Hematopoietic multipotent progenitor cell treated with erythropoietin and hydrocortisone succinate and interleukin-3 and kit ligand, for 8 days (in vitro differentiated cells): ENCODE measurements at places on chromosomes 7 and 10.
A peak's percentile ranks its signal among the peaks of the same experiment; 100 is the strongest.

- peak; percentile 45 for DNase-seq
These were observed 737 bp downstream of the CNNM2 start for GRCh38 chr10:102918817-102919245.

DNA sequence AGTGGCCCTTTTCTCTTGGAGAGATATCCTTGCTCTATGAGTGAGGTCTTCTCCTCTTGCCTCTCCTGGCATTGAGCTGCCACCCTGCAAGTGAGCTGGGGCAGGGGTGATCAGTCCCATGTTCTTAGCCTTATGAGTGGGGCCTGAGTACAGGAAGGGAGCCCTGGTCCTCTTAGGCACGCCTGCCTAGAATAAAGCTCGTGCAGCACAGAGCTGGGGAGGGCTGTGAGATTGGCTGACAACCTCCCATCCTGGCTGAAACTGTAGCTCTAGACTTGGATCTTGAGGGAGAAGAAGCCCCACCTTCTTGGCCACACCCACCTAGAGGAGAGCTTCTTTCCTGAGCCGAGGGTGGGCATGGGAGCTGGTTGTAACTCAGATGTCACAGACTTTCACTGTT is 305.0 kb upstream of the ZNF32 start:
- DNase-seq, result no peak

DNA sequence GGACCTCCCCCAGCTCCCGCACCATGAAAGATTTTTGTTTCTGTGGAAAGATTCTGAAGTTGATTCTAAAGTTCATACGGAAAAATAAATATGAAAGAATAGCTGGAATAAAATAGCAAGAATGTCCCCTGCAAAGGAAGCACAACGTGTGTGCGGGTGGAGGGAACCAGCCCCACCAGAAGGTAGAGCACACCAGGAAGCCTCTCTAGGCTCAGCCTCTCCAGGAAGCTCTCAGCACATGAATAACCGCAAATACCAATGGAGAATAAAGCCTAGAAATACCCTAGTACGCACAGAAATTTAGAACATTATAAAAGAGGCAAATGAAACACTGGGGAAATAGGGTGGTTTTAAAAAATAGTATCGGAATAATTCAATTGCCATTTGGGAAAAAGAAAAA is 24.6 kb upstream of the FAM170B start:
- no peak for DNase-seq

GRCh38 chr7:131525820-131526219 is 30.6 kb downstream of the PODXL start:
- no peak for DNase-seq

- DNase-seq, result no peak
These were observed 106.1 kb downstream of the KCNMA1 start for GRCh38 chr10:77531441-77532001.

DNA sequence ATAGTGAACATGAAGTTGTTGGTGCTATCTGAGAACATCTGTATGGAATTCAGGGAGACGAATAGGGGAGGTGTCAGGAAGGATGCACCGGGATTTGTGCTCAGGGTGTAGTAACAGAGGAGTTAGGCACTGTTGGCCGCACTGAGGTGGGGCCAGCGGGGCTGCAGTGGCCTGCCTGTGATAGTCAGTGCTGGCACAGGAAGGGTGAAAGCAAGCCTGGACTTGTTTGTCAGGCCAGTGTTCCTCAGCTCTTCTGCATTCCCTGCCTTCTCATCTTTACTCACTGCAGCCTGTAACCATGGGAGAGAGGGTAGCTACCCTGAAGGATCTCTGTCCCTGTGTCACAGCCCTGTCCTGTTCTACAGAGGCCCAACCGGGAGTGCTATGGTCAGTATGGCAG is 81.3 kb downstream of the SH2D4B start:
- no peak for DNase-seq

- no peak for DNase-seq
These were observed 10.9 kb downstream of the AQP1 start for GRCh38 chr7:30922596-30922995.

DNA sequence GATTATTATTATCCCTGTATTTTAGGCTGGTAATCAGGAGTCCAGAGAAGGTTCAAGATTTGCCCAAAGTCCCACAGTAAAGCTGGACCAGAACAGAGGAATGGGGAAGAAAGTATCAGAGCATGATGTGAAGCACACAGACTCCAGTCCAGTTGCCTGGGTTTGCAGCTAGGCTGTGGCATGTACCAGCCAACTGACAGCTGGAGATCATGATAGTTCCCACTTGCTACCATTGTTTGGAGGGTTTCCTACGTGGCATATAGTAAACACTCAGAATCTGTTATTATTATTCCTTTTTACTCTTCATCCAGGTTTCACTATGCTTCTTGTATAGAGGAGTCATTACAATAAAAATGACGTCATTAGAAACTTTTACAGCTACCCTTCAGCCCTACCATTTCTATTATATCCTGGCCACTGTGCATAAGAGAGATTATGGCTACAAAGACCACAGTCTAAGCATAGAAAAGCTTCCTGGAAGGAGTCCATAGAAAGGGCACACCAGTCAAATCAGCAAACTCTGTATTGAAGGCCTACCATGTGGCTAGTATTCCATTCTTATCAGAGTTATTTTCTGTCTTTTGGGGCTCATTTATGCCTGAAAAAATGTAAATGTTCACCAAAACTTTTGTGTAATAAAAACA is 66.6 kb downstream of the MTPN start:
- no peak for DNase-seq

DNA sequence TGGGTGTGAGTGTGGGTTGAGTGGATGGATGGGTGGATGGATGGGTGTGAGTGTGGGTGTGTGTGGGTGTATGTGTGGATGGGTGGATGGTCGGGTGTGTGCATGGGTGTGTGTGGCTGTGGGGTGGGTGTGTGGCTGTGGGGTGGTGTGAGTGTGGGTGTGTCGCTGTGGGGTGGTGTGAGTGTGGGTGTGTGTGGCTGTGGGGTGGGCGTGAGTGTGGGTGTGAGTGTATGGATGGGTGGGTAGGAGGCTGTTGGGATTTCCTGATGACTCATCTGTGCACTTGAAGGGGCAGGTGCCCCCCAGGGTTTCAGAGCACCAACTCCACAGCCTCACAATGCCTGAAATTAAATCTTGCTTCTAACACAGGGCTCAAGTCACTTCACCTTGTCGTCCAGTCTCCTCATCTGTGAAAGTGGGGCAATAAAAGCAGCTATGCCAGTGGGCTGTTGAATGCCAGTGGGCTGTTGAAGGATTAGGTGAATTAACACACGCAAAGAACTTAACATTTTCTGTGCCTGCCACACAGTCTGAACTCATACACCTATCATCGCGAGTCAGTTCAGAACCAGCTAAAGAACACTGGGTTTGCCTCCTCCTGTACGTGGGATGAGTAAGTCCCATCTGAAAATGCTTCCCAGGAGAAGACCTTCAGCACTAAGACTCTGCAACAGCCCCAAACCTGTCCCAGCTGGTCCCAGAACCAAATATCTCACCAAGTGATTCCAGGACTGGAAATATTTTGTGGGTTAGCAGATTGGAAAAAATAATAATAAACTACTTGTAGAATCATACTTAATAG is 32.0 kb downstream of the SFMBT2 start:
- no peak for DNase-seq

GRCh38 chr10:118723466-118723865 is 31.3 kb downstream of the CACUL1 start:
- no peak for DNase-seq

DNA sequence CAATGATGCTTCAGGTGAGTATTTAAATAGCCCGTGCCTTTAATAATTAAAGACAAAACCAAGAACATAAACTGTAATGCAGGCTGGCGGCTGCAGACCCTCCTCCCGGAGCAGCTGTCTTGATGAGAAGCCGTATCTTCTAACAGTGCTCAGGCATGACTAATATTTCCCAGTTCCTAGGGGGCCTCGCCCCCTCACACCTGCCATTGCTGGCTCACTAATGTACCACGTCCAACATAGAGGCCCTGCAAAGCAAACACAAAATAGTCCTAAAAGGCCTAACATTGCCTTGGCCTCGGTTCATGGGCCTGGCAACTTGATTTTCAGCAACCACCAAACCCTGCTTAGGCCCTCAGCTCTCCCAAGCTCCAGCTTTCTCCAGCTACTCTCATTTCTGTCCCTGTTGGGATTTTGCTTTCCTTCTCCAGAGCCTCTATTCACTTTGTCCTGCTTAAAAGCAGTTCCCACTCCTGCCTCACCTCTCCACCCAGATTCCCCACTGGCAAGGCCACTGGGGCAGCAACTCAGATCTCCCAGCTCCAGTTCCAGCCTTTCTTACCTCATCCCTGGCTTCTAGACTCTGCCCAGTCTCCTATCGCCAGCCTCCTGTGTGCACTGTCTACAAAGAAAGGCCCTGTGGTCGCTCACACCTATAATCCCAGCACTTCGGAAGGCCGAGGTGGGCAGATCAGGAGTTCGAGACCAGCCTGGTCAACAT is 16.2 kb downstream of the SORBS1 start:
- DNase-seq, result no peak

- DNase-seq, result no peak
These were observed 176.8 kb downstream of the PKD1L1 start for GRCh38 chr7:47771336-47771989.

DNA sequence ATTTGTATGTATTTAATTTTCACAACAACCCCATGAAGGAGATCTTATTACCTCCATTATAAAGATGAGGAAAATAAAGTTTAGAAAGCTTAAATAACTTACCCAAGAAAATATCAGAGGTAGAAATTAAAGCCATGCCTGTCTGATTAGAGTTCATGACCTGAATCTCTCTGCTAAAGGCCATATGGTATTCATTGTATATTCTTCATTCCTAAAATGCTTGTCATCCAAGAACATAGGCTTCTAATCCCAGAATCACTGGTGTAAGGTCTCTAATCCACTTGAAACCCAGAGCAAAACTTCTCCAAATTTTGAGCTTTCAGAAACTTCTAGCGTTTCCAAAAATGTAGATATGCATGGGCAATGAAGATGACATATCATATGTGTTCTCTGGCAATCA is 72.3 kb upstream of the YAE1 start:
- no peak for DNase-seq

DNA sequence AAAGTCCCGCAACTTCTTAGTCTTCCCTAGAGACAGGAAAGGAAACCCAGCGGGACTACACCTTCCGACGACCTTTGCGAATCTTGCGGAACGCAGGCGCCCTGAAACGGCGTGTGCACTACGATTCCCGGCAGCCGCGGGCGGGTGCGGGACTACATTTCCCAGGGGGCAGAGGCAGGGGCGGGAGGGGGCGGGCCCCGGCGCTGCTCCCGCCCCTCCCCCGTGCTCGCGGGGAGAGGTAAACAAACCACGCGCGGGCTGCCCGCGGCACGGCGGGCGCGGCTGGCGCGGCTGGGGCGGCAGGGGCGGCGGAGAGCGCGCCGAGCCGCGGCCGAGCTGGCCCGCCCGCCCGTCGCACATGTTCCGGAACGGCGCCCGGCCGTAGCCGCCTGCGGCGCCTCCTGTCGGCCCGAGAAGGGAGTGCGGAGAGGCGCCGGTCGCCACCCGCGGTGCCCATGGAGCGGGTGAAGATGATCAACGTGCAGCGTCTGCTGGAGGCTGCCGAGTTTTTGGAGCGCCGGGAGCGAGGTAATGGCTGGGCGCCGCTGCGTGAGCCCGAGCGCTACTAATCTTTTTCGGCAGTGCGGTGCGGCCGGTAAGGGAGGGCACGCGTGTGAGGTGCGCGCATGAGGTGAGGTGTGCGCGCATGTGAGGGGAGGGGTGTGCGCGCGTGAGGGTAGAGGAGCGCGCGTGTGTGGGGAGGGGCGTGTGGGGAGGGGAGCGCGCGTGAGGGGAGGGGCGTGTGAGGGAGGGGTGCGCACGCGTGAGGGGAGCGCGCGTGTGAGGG is 18.5 kb downstream of the MXI1 start:
- DNase-seq, result peak; percentile 94

DNA sequence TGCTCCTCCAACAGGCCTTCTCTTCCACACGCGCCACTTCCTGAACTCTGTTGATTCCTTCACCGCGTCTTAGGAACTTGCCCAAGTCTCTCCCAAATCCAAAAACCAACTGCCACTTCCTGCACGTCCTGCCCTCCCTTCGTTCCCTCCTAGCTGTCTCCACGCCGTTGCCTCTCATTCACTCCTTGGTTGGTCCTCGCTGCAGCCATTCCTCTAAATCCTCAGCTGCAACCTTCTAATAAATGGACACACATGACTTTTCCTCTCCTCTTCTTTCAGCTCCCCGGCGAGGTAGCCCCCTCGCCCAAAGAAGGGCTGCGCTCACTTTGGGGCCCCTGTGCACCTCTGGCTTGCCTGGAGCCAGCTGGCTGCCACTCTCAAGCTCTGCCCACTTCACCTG is 110.2 kb downstream of the XRCC2 start:
- no peak for DNase-seq

- no peak for DNase-seq
These were observed 77.9 kb downstream of the DNAJB6 start for GRCh38 chr7:157414702-157415096.

DNA sequence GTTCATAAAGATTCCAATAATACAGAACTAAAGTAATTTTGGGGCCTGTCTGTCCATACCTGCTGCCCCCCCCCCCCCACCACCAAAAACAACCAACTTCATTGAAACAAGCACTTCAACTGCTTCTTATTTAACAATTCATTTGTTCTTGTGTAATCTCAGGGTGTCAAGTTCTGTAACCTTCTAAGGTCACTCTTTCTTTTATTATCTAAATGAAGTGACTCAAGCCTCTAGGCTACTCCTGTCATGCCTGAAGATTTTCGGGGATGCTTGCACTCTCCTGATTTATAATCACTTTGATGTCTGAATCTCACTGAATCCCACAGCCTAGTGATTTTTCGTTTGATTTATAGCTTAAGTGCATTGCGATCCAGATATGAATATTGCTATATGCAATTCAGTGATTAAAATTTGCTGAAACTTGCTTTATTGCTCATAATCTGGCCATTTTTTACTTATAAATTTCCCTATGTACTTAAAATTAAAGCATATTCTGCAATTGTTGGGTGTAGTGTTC is 27.2 kb downstream of the GARIN1A start:
- no peak for DNase-seq

- DNase-seq, result no peak
These were observed 46.6 kb upstream of the PHYHIPL start for GRCh38 chr10:59129867-59130266.

GRCh38 chr7:97844036-97844435 is 28.2 kb downstream of the ASNS start:
- DNase-seq, result no peak

GRCh38 chr7:149569726-149570422 is 72.3 kb upstream of the ZNF746 start:
- DNase-seq, result no peak

GRCh38 chr7:5428478-5429252 is 5.0 kb upstream of the TNRC18 start:
- peak; percentile 93 for DNase-seq
